Stimulated activated CD8-positive, alpha-beta memory T cell treated with anti-CD3 and anti-CD28 coated beads, Interleukin-7, amount 100 ng/mL, for 4 hours (primary cell): ENCODE measurements at places on chromosomes 16 and 17.

GRCh38 chr16:89308391-89309333, 91.2 kb downstream of the ZNF778 start:
- no peak for DNase-seq

- DNase-seq, result no peak
Measured at GRCh38 chr16:64738321-64738960, 383.4 kb downstream of the CDH11 start.

DNA sequence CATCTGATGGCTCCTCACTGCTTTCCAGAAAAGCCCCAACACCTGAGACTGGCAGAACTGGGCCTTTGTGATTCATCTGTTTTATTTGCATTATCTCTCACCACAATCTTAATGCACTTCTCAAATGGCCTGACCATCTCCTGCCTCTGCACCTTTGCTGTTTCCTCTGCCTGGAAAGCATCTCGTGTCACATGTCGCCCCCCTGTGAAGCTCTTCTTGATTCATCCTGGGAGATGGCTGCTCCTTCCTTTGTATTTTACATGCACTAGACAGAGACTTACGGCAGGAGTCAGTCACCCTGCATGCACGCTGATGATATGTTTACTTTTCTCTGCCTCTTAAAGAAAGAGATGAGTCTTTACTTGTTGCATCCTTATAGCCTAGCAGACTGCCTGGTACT, 30.0 kb downstream of the HNF1B start:
- no peak for DNase-seq

DNA sequence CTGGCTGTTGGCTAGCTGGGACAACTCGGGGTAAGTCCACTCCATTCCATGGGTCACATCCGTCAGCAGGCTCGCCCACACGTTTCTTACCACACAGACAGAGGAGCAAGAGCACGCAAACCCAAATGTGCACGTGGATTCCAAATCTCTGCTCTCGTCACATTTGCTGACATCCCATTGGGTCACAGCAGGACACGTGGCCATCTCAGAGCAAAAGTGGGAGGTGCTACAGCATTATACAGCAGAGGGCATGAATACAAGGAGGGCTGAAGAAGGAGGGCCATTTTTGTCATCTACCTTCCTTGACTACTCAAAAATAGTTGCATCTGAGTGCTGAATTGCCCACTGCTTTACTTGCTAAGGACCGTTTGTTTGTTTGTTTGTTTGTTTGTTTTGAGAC, 84.7 kb downstream of the RBBP6 start:
- no peak for DNase-seq

- DNase-seq, result no peak
Measured at GRCh38 chr16:938752-939151, 32.0 kb downstream of the LMF1 start.

GRCh38 chr16:58426966-58427365, 34.7 kb downstream of the GINS3 start:
- no peak for DNase-seq

DNA sequence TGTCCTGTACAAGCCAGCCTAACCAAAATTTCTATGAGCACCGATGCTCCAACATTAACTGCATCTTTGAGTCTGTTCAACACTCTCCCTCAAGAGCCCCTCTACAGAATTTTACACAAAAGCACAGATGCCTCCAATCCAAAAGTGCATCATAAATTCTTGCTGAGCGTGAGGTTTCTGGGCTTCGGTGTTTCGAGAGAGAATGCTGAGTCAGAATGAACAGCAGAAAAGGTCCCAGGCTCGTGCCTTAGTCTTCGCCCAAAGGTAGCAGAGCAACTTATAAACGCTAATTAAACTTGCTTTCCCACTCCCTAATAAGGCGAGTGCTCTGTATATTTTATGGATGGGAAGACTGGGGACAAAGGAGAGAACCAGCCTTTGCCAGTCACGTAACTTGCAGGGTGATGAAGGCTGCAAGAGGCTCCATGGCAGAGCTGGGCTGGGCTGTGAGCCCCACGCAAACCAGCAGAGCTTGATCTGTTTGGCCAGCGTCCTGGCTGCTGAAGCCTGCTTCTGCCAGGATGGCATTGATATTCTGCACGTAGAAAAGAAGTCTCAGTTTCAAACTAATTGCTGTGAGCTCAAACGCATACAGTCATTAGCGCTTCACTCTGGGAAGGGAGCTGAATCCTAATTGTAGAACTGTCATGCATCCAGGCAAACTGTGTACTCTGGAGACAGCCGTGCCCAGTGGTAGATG, 138.5 kb downstream of the DNAH9 start:
- no peak for DNase-seq

GRCh38 chr16:27486344-27486743, 63.4 kb downstream of the GTF3C1 start:
- DNase-seq, result no peak

DNA sequence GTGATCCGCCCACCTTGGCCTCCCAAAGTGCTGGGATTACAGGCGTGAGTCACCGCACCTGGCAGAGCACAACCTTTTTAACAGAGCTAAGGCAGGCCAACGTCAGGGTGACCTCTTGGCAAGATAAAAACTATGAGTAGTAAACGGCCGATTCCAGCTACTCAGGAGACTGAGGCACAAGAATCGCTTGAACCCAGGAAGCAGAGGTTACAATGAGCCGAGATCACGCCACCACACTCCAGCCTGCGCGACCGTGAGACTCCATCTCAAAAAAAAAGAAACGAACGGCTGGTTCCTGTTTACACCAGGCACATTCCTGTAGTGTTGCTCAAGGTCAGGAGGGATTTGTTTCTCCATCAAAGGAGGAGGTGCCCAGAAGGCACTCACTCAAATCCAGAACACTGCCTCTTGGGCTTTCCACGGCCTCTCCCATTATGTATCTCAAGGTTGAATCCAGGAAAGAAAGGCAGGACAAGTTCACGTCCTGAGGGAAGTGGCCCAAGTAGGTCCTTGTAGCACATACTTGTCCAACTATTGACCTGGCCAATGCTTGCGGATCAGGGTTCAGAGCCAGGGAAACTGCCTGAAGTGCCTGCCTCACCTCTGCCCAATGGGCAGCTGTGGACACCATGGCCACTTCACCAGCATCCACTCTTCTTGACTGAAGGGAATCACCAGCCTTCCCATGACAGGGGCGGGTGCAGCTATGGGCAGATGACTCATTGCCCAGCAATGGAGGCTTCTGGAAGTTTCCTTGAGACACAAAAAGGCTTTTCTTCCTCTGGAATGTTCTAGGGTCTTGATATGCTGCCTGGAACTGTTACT, 13.5 kb downstream of the KNOP1 start:
- DNase-seq, result no peak

DNA sequence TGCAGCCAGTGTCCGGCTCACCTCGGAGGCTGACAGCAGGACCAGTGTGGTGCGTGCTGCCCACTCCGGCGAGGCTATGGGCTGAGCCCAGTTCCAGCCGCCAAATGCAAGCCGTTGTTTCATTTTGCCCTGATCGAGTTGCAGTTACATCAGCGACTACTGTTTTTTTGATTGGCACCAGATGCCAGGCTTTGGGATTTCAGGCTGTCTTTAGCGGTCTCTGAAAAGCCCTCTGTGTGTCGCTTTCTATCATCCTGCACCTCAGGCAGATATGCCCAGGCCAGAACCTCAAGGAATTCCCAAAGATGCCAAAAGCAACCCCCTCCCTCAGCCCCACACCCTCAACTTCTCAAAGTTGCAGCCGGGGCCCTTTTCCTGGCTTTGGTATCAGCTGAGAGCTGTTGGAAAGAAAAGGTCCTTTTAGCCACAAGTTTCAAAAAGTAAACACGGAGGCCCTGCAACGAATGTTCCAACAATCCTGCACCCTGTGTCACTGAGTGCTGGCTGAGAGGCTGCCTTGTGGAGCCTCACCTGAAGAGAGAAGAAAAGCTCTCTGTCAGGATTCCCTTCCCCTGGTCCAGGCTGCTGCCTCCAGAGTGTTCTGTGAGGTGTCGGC, 58.9 kb downstream of the WWP2 start:
- DNase-seq, result no peak

DNA sequence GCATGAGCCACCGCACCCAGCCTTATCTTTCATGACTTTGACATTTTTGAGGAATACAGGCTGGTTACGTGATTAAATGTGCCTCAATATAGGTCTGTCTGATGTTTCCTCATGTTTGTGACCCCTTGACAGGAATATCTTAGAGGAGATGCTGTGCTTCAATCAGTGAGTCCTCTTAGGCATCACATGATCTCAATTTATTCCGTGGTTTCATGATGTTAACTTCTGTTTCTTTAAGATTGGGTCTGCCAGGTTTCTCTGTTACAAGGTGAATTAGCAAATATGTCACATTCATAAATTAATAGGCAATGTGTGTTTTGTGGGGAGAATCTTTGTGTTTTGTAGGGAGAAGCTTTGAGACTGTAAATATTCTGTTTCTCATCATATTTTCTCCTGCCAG, 3.3 kb downstream of the STXBP4 start:
- no peak for DNase-seq

- no peak for DNase-seq
Measured at GRCh38 chr17:36641877-36642845, 40.8 kb downstream of the MRM1 start.

GRCh38 chr16:8961811-8962390, 1.8 kb downstream of the USP7 start:
- no peak for DNase-seq
